ENCODE measurements at places on chromosomes 7 and 10.

GRCh38 chr10:125118011-125118611 is 42.3 kb downstream of the CTBP2 start:
- no peak for DNase-seq

DNA sequence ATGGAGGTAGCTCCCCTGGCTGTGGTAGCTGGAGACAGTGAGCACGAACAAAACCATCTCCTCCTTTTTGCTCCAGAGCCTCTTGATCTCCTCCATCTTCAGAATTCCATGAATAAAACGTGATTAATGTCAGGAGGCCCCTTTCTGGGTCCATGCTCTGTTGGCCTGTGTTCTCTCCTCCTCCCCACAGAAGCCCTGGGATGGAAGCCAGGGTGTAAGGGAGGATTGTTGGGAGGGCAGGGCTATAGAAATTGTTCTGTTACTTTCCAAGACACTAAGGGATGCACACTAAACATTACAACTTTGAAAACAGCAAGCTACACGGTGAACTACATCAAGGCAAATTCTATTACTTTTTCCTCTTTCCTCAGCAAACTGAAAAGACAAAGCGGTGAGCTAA is 96.3 kb downstream of the RNF216 start:
- no peak for DNase-seq

DNA sequence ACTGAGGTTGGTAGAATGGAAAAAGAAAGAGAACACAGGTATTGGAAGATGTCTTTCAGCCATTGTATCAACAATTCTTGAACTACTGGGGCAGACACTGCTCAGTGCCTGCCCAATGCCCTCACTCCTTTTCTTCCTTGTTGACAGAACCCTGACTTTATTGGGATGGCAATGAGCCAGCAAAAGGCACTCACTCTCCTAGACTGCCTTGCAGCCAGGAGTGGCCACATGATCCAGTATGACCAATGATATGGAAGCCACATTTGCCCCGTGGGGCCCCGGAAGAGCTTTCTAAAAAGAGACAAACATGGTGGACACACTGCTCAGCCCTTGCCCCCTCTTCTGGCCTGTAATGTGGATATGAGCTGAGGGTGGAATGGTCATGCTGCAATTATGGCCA is 88.6 kb upstream of the ZNF716 start:
- no peak for DNase-seq

DNA sequence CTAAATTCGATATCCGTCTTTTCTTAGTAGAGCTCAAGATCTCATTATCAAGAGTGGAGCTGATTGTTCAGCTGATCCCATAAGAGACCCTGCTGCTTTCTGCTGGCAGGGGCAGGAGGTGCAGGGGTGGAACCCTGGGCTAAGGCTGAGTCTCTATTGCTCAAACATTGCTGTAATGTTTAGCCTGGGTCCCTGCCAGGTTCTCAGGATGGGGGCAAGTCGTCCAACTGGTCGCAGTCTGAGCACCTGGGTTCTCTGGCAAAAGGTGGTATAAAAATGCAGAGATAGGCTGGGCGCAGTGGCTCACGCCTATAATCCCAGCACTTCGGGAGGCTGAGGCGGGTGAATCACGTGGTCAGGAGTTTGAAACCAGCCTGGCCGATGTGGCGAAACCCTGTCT is 62.0 kb upstream of the NRBF2 start:
- DNase-seq = no peak

DNA sequence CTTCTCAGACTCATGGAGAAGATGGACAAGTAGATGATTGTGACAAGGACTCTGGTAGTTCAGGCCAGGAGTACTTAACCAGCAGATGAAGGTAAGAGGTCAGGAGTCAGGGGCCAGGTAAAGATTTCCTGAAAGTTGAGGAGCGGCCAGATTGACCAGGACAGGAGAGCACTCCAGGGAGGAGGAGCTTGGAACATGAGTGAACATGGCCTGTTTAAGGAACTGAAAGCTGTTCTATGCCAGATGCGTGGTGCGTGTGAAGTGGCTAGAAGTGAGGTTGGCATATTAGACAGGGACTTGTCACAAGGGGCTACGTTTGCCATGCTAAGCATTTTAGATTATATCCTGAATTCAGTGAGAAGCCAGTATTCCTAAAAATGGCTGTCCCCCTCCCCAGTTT is 157.2 kb downstream of the WNT2 start:
- no peak for DNase-seq

- DNase-seq = no peak
Measured at GRCh38 chr10:81838950-81839349, 36.0 kb upstream of the NRG3 start.

DNA sequence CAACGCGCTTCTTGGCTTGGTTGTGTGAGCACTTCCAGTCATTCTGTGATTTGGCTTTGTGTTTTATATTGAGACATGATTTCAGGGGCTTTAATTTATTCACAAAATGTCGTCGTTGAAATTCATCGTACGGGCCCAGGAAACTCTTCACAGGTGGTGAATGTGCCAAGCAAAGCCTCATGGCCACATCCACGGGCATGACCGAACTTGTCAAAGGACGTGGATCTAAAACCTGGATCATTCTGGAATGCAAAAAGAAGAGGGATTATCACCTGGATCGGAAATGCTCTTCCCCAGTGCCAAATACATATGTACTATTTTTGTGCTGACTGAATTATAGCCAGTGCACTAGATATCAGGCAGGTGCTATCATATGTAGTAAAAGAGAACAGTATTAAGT is 2.2 kb downstream of the PPP1R3C start:
- no peak for DNase-seq

GRCh38 chr10:49666054-49666615 is 13.3 kb upstream of the C10orf53 start:
- no peak for DNase-seq

DNA sequence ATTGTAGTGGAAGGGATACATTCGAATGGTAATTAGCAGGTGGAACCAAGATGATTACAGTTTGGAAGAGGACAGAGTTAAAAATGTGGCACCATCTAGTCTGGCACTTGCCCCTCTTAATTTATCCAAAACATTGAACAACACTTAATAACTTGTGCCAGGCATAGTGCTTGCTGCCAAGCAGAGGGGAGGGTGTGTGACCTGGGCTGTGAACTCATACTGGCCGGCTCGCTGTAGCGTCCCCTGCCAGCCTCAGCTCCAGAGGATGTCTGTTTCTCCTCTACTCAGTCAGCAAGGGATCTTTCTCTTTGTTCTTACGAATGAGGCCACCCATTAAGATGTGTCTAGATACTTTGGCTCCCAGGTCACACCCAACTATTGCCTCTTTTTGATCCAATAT is 179.4 kb upstream of the INHBA start:
- no peak for DNase-seq

- DNase-seq = no peak
Measured at GRCh38 chr10:63155388-63156020, 22.4 kb downstream of the NRBF2 start.

DNA sequence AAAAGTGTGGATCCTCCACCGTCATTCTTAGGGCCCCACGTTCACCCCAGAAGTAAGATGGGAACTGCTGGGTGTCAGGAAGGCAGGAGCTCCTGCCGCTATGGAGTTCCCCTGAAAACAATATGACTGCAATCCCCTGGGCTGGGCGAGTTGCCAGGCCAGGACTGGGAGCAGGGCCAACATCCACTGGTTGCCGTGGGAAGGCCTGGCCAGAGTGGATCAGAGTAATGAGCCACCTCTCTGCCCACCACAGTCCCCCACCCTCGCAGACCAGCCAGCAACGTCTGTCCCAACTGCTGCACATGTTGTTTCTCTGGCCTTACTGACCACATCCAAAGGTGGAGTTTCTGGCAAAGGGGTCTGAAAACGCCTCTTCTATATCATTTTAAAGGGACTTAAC is 86.6 kb downstream of the STRA8 start:
- DNase-seq = no peak

- no peak for DNase-seq
Measured at GRCh38 chr10:131892806-131893675, 7.8 kb upstream of the PPP2R2D start.

GRCh38 chr7:127438836-127439235 is 46.3 kb upstream of the ZNF800 start:
- DNase-seq = no peak

GRCh38 chr7:140562926-140563481 is 77.6 kb downstream of the DENND2A start:
- no peak for DNase-seq

- DNase-seq = no peak
Measured at GRCh38 chr7:1083729-1084657, 3.9 kb upstream of the GPER1 start.

GRCh38 chr10:132223156-132223590 is 36.4 kb downstream of the DPYSL4 start:
- DNase-seq = peak; percentile 16

DNA sequence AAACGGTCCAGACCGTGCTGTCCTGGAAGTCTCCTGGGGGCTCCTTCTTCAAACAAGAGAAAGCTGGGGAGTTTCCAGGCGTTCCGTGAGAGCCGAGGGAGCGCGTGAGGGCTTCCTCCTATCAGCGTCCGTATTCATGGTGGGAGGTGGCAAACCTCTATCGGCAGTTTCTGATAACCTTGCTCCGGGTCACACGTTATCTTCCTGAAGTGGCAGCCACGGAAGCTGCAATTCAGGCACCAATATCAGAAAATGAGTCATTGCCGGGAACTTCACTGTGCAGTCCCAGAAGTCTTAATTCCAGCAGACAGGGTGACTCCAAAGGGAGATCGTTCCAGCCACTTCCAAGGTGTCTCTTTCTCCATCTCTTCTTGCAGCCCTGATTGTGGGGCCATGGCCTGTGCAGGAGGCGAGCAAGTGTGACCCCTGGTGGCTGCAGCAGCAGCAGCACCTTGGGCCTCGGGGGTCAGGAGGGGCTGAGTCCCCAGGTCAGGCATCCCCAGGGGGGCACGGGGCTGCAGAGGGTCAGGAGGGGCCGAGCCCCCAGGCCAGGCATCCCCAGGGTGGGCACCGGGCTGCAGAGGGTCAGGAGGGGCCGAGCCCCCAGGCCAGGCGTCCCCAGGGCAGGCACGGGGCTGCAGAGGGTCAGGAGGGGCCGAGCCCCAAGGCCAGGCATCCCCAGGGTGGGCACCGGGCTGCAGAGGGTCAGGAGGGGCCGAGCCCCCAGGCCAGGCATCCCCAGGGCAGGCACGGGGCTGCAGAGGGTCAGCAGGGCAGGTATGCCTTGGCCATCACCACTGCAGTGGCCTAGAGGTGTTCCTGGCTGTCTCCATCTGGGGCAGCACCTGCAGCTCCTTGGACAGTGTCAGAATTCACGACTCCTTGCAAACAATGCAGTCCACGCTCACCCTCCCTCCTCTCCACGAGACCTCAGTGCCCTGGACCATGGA is 538.7 kb downstream of the DNAJB6 start:
- no peak for DNase-seq

DNA sequence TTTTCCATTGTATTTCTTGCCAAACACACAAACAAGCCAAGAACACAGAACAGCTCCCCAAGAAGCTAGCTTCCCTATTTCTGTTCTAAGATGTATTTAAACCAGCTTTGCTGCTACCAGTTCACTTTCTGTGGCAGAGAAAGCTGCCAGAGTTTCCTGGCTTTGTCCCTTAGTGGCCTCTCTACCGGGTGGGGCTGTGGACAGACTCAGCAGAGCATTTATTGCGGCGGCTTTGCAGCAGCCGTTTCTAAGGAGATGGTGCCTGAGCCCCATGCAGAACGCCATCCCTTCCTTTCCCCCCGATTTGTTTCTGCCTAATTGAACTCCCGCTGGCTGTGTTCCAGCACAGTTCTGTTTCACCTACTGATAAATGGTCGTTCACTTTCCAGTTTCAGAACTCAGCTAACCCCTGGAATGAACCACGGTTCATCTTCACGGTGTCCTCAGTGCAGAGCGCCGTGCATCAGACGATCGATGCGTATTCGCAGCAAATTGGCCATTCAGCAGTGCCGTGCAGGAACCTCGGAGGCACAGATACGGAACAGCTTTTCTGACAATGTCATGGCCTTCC is 33.8 kb upstream of the SFMBT2 start:
- no peak for DNase-seq

- no peak for DNase-seq
Measured at GRCh38 chr7:20152511-20152910, 64.7 kb downstream of the MACC1 start.

All from stimulated activated CD8-positive, alpha-beta memory T cell treated with anti-CD3 and anti-CD28 coated beads, Interleukin-4, amount 100 ng/mL, for 1 hour (primary cell).